ENCODE measurements at places on chromosomes 2 and 18. TPM values are rescaled to one million over a fixed set of nuclear protein-coding genes. Genes with fewer than 3 reads are reported as not detected.

DNA sequence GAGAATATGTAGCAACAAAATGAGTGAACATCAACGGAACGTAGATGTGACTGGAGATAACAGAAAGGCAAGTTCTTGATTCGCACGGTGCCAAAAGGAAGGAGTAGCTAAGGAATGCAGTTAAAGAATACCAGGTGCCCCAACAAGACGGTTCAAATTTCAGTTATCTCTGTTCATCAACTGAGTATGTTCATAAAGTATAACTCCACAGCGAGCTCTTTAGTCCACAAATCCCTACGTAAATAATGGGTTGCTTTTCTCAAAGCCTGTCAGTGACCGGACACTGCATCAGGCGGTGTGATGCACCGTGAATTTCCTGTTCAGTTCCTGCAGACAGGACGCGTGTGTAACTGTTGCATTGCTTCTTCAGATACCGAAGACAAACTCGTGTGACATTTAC is 91.8 kb downstream of the NOL10 start:
- DNase-seq: no peak

DNA sequence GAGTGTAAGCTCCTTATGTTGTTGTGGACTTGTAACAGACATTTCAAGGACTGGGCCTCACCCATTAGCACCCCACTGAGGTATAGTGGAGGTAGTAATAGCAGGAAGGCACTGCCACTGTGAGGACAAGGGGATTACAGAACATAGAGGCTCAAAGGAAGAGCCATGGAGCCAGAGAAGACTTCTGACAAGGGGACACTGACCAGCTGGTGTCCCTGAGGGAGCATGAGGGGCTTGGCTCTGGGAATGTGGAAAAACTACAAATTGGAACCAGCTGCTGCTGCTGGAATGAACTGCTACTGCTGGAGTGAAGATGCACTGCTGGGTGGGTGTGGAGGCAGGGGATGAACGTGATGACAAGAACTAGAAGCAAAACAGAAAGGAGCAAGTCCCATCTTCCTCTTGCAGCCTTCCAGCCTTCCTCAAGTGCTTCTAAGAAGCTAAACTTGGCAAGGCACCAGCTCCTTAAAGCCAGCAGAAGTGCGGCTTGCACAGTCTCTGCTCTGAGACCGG is 167.3 kb upstream of the NOSTRIN start:
- DNase-seq: peak; percentile 66

DNA sequence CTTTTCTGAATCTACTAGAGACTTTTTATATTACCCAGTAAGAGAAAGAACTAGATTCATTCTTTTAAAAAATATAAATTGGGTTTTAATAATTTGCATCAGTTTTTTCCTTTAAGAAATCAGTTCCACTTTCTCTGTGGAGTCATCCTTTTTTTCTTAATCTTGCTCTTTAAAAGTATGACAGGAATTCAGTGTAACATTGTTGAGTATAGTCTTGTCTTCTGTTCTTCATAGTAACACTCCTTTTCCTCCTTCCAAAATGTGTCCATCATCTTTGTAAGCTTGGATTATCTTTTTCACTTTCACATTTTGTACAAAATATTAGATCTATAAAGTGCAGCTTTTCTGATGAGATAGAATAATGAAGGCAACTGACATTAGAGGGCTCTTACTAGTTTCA is 135.4 kb downstream of the HAUS1 start:
- DNase-seq: no peak

- DNase-seq: no peak
Observed at GRCh38 chr2:228652366-228652765, 470.9 kb upstream of the SPHKAP start.

GRCh38 chr2:105691947-105692390 is 52.7 kb upstream of the NCK2 start:
- DNase-seq: no peak

DNA sequence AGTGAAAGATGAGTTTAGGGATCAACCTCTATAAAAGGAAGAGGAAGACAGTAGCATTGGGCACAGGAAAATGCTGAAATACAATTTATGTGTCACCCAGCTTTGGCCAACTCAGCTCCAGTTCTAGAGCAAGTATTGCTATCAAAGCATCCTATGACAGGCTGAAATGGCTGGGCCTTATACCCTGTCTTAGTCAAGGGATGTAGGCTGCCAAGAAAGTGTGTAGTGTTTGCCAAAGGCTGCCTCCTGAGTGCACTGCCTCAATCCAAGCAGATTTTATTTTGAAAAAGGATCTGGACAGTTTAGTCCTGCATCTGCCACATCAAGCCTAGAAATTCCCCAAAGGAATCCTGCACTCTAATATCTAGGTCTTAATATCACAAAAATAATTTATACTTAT is 359.9 kb upstream of the ZC3H15 start:
- DNase-seq: no peak

DNA sequence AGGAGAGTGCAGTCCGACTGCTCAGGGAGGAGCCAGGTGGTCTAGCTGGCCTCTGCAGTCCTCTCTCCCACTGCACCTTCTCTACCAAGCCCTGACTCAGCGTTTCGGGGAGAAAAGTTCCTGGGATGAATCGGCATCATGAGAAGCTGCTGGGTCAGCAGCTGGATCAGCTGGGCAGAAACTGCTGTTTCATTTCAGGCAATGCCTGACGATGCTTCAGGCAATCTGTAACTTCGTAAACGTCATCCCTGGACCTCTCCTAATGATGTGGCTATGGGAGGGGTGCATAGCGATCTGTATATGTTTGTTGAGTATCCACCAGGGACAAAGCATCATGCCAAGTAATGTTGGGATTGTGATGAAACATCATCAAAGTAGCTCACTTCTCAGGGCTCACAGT is 20.7 kb downstream of the LIPG start:
- no peak for DNase-seq

DNA sequence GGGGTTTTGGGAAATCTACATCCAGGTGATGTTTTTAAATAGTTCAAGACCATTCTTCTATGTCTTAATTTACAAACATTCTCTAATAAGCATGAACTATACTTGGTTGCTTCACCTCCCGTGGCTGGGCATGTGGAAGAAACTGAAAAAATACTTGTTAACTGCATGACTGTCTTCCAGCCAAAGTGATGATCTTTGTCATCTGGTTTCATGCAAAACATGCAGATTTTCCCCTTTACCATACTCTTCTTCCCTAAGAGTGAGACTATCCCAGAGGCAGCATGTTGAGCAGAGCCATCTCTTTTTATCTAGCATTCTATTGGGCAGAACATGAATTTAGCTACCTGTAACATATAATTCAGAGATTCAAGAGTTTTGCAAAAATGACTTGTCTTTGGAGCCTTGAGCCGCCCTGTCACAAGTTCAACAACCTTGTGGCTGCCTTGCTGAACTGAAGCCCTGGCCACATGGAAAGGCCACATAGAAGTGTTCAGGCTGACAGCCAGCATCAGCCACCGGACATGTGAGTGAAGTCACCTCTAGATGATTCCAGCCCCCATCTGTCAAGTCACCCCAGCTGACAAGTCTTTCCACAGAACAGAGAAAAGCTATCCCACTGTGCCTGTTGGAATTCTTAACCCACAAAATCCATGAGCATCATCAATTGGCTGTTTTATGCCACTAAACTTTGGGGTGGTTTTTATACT is 142.8 kb downstream of the ANKRD44 start:
- DNase-seq: no peak

DNA sequence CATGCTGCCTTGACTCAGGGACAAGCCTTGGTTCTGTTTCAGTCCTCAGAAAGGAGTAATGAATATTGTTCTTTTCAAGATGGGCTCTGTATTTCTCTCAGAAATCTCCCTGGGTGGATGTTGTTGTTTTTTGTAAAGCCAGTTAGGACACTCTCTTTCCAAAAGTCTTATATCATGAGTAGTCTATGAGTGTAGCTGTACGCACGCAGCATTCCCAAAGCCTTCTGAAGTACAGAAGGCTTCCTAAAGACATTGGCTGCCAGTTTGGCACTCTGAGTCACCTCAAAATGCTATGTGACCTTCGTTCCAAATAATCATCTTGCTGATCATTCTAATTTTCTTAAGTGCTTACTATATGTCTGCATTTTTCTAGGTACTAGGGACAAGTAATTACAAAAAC is 16.7 kb upstream of the GTF2A1L start:
- no peak for DNase-seq

GRCh38 chr2:123546353-123546752 is 478.7 kb upstream of the CNTNAP5 start:
- no peak for DNase-seq

GRCh38 chr18:39835303-39836030 is 2119.6 kb upstream of the PIK3C3 start:
- DNase-seq: no peak

DNA sequence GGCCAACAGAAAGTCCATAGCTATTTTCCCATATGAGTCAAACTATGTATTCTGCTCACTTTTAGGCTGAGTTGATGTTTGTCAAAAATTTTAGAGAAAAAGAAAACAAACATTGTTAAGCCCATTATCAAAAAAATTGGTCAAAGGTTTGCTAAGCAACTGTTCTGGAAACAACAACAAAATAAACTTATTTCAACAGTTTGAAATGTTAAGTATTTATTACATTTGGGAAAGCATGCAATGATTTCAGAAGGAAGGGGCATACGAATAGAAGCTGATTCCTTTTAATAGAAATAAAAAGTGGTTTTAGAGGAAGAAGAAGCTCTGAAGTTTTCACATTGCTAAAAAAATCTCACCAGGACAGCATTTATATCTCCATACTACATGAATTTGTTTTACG is 1837.5 kb upstream of the CELF4 start:
- DNase-seq: no peak

- no peak for DNase-seq
Observed at GRCh38 chr2:232779934-232780333, 3.6 kb upstream of the KCNJ13 start.

DNA sequence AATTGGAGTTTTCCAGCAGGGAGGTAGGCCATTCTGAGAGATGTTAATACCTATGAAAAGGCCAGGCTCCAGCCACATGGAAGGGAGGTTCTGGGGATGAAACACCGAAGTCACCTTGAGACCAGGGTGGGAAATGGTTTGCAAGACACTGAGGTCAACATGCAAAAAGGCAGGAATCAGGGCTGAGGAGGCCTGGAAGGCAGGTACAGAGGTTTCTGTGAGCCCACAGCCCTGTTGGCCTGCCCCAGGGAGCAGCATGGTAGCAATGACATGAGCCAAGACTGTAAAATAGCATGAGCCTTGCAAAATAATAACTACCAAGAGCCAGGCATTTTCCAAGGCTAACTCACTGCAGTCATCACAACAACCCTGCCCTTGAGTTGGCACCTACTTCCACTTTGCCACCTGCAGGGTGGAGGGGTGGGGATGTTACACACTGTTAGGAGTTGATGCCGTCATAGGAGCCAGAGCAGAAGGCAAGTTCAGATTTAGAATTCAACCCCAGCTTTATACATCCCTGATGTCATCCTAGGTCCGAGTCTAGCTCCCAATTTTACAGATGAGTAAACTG is 61.3 kb downstream of the ZBTB7C start:
- no peak for DNase-seq

WNT6 gene
- total RNA-seq: 2.4 TPM

USP40 gene
- 21.8 TPM for total RNA-seq

POTEE gene
- total RNA-seq: not detected

TUBB6 gene
- 82.0 TPM for total RNA-seq

IL18RAP gene
- 0.99 TPM for total RNA-seq

FOXD4L1 gene
- total RNA-seq: not detected

DYNAP gene
- total RNA-seq: not detected

C2orf66 gene
- total RNA-seq: not detected

MREG gene
- total RNA-seq: 0.84 TPM
